ENCODE measurements at places on chromosomes 2 and 18.

- no peak for DNase-seq
Observed at GRCh38 chr2:229267080-229267479, 4.0 kb downstream of the PID1 start.

- no peak for DNase-seq
Observed at GRCh38 chr2:197088694-197089093, 162.2 kb upstream of the PGAP1 start.

GRCh38 chr2:186551323-186552050 lies 38.4 kb upstream of the ITGAV start:
- DNase-seq: no peak

- DNase-seq: no peak
Observed at GRCh38 chr2:33000986-33001385, 54.2 kb downstream of the LTBP1 start.

DNA sequence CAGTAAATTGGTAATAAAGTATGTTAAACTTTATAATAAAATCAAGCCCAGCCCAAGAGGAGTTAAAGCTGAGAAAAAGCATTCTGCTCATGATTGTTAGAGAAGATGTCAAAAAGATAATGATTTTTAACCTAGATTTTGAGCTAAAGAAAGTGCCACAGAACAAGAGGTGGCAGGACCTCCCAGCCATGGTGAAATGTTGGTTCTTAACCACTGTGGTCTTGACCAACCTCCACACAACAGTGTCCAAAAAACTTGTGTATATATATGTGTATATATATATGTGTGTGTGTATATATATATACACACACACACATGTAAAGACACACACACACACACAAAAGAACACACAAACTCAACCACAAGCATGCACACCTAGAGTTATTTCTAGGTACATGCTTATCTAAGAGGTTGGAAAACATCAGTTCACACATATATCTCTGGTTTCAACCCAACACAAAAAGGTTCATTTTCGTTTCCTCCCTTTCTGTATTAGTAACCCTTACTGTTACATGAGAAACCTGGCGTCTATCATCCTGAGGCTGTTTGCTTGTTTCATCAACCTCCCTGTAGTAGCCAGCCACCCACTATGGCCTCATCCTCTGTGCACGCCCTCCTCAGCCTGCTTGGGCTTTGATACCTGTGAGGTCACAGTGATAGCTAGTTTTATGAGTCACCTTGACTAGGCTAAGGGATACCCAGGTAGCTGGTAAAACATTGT lies 631.8 kb upstream of the ID2 start:
- peak; percentile 53 for DNase-seq

DNA sequence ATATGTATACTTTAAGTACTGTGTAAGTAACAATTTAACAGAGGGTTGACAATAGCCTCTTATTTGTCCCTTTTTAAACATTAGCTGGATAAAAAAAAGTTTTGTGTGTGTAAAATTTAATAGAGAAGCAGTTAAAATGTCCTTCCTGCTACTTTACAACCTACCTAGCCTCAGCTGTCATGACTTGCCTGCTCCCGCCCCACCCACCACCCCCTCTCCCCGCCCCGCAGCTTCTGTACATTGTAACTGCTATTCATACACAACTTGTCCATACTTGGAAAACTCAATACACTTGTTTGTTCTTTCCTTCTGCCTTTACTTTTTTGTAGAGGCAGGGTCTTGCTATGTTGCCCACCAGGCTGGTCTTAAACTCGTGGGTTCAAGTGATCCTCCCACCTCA lies 19.5 kb downstream of the RELCH start:
- DNase-seq: no peak

GRCh38 chr2:47056868-47057686 lies 98.0 kb downstream of the STPG4 start:
- DNase-seq: no peak

DNA sequence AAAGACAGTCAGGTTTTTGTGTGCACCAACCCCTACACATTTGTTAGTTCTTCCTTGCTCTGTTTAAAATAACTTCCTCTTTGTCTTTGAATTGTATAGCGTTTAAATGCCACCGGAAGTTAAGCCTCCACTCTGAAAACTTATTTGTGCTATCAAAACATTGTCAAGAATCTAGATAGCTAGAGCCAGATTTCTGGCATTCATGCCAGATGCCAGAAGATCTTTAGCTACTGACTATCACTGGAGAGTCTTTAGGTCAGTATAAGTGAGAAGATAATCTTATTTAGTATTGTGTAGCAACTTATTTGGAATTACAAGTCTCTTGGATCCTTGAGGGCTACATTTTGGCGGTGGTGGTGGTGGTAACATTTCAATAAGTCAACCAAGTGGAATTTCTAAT lies 63.4 kb upstream of the ADAM23 start:
- no peak for DNase-seq

Data from activated CD4-positive, alpha-beta T cell treated with anti-CD3 and anti-CD28 coated beads for 24 hours (primary cell).